ENCODE measurements at places on chromosomes 2 and 18. TPM values are rescaled to one million over a fixed set of nuclear protein-coding genes. Genes with fewer than 3 reads are reported as not detected.

DNA sequence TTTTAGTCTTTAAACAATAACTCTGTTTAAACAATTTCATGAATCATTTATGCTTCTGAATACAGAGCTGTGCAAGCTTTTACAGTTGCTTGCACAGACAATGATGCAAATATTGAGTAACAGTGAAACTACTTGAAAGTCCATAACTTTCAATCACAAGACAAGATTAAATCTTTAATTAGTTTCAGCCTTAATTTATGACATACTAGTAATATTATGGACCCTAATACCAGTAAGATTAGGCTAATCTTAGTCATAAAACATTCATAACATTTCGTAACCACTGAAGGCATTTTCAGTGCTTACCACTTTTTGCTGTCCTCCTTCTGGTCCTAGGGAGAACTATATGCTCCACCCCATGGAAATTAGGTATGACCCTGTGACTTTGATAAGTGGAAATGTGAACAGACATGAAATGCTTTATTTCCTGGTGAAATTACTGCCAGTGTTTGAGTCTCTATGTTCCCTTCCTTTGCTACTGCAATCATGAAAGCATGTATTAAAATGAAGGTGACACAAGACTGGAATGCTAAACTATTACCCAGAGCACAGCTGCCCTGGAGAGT lies 1.8 kb upstream of the COBLL1 start:
- DNase-seq = no peak
- no peak overlapping the region for H3K27ac ChIP-seq
- peaks cover 18% of the 10 kb centered on the region for H3K27me3 ChIP-seq
- H3K36me3 ChIP-seq = no peaks in the 10 kb centered on the region
- H3K4me3 ChIP-seq = no peak overlapping the region

DNA sequence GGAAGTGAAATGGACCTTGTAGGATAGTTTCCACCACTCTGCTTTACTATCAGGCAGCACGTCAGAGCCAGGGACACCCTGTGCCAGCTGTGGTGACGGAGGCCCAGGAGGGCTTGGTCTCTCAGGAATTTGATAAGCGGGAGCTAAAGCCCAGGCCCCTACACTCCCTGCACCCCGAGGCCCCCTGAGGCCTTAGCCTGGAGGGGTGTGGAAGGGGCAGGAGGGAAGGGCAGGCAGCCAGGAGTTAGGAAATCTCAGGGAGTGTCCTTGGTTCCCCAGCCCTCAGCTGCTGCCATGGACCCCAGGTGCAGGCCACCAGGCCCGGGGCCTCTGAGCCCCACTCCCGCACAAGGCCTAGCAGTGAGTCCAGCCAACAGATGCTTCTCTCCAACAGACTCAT lies 38.2 kb downstream of the PDIA6 start:
- H3K4me3 ChIP-seq = no peak overlapping the region
- no peak for DNase-seq
- no peaks in the 10 kb centered on the region for H3K27me3 ChIP-seq
- peaks cover 3% of the 10 kb centered on the region for H3K36me3 ChIP-seq
- no peak overlapping the region for H3K27ac ChIP-seq
- H3K4me1 ChIP-seq = no peaks in the 10 kb centered on the region

DNA sequence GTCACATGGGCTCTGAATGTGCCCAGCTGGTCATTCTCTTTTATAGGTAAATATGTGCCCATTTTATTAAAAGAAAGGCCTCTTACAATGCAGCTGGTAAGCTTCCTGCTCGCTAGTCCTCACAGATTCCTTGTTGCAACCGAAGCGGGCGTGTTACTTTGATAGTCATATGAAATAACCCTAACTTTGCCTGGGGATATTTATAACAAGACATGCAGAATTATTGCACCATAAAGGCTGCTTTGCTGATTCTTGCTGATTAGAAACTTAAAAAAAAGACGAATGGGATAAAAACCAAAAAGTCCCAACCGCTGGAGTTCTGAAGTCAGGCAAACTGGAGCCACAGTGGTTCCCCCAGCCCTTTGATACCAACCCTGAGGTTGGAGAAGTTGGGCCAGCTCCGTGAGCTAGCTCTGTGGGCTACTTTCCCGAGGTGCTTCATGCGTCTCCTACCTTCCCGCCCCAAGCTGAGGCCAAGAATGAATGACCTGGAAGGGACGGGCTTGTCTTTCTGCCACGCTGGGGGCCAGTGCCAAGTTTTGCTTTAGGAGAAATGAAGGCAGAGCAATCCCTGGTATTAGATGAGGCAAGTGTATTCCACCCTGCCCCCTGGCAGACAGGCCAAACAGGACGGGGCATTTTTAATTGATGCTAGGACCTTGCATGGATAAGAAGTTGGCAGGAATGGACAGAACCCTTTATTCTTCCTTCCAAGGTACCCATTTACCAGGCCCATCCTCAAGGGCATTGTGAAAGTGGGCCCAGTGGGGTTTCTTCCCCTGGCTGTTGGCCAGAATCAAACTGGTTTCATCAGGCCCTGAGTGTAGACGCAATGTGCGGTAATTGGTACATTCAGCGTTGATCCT lies 140.4 kb downstream of the KCTD1 start:
- H3K36me3 ChIP-seq = no peaks in the 10 kb centered on the region
- no peak overlapping the region for H3K4me3 ChIP-seq
- DNase-seq = no peak
- H3K4me1 ChIP-seq = no peaks in the 10 kb centered on the region
- H3K27ac ChIP-seq = no peak overlapping the region
- H3K27me3 ChIP-seq = no peaks in the 10 kb centered on the region

GRCh38 chr18:12879840-12880540 lies 4.0 kb downstream of the PTPN2 start:
- DNase-seq = peak; percentile 33
- H3K27me3 ChIP-seq = no peaks in the 10 kb centered on the region
- peak overlapping the region; percentile 76 for H3K27ac ChIP-seq
- peaks cover 51% of the 10 kb centered on the region for H3K4me1 ChIP-seq
- H3K4me3 ChIP-seq = no peak overlapping the region

The SERPINB11 gene
- not detected for total RNA-seq

The MAL gene
- total RNA-seq = 0.54 TPM

The AKAIN1 gene
- not detected for total RNA-seq

The GNAL gene
- total RNA-seq = 12.6 TPM
